GM04503 (cell line): ENCODE measurements at places on chromosomes 2 and 18.

GRCh38 chr2:219509780-219510511, 4.3 kb upstream of the ASIC4 start:
- DNase-seq = no peak

DNA sequence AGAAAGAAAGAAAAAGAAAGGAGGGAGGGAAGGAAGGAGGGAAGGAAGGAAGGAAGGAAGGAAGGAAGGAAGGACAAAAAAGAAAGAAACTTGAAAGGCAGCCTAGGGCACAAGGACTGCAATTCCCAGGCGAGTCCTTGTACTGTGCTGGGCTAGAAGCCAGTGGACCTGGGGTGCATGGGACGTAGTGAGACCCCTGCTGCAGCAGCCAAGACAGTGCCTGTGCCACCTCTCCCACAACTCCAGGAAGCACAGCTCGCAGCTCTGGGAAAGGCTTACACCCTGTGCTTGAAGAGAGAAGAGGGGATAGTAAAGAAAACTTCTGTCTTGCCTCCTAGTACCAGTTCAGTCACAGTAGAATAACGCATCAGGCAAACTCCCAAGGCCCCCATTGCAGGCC, 227.9 kb upstream of the CDH7 start:
- no peak for DNase-seq

- no peak for DNase-seq
These were observed 20.4 kb upstream of the DAPL1 start for GRCh38 chr2:158774681-158775080.

DNA sequence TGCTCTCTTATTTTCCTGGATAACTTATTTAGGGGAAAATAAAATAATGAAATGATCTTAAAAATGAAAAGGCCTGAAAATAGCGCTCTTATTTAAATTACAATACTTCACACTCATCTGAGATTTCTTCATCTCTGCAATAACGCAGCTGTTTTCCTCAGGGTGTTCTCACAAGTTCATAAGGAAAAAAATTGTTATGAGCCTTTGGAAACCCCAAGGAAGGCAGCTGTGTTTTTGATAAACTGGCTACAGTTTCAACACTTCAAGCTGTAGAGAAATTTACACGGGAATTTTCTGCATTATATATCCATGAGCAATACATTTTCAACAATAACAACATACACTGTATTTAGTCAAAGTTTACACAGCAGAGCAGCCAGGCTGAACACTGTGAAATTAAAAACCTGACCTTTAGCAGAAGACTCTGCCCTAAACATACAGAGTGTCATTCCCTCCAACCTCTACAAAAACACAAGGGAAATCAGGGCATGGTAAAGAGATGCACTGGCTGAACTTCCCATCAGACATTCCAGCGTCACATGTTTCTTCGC, 959.6 kb downstream of the SLC4A3 start:
- DNase-seq = no peak

DNA sequence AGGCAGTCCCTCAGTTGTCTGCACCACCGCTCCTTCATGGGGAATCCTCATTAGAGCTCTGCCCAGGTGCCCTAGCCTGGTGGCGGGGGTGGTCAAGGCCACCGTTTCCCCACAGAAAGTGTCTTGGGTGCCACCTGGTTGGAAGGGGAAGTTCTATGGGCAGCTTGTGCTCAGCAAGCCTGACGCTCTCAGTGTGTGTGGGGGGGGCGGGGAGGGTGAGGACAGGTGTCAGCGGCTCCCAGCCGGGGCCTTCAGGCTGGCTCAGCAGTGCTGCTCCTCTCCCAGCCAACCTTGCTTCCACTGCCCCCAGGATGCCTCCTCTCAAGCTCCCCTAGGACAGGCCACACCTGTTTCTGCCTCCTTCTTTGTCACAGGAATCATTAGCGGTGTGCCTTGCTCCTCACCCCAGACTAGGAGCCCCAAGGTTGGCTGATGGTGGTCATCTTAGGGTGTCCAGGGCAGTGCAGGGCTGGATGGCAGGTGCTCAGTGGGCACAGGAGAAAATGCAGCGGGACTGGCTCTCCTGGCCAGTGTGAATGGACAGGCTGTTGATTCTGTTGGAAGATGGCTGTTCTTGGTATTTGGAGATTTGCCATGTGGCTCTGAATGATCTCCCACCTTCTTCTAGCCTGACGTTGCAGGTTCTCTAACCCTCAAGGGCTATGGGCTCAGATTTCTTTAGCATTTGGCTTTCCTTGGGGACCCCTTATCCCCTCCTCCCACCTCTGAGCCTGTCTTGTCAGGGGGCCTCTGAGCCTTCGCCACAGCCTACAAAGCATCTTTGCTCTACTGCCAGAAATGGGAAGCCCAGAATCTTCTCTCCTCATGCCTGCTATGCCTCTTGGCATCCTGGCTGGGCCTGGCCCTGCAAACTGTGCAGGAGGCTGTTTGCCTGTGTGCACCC, 185.8 kb upstream of the HS6ST1 start:
- DNase-seq = no peak

DNA sequence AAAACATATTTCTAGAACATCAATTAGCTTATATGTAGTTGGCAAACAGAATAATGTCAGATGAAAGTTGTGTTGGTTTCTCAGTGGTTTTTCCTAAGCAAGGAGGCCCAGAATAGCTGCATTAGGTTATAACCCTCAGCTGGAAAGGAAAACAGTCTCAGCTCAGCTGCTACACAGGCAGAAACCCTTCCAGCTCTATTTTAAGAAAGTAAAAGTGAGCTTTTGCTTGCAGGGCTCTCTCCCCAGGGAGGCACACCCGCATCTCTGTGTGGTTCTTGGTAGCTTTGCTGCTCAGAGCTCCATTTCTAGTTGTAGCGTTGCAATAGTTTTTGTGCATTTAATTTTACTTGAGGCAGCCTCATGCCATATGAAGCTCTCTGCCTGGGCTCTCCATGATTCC, 54.6 kb downstream of the PIKFYVE start:
- DNase-seq = peak; percentile 4

DNA sequence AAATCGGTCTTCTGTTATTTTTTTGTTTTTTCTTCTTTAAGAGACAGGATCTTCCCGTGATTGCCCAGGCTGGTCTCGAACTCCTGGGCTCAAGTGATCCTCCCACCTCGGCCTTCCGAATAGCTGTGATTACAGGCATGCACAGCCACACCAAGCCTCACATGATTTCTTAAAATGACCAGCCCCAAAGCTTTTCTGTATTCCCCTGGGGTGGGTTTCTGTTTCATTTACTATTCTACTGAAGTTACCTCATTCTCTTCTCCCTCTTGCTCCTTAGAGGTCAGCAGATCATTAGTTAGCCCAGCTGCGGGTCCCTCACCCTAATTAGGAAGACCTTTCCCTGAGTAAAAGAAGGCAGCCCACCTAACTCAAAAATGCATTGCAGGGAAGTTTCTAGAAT, 27.6 kb downstream of the SLC1A4 start:
- no peak for DNase-seq

DNA sequence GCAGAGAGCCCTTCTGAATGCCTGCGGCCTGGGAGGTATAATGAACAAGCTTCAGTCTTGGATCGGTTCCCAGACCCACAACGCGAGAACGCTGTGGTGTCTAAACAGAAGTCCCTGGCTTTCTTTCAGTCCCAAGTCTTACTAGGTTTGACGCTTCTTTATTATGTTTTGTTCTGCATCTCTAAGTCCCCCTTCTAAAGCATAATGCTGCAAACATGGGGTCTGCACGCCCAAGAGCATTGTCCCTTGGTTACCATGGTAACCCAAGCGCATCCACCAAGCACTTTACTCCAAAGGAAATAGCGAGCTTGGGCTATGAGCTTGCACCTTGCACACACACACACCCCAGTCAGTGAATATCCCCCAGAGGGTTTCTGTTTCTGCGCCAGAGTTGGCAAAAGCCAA, 193.7 kb downstream of the INO80D start:
- no peak for DNase-seq

GRCh38 chr2:67900826-67901225, 162.0 kb downstream of the C1D start:
- no peak for DNase-seq

DNA sequence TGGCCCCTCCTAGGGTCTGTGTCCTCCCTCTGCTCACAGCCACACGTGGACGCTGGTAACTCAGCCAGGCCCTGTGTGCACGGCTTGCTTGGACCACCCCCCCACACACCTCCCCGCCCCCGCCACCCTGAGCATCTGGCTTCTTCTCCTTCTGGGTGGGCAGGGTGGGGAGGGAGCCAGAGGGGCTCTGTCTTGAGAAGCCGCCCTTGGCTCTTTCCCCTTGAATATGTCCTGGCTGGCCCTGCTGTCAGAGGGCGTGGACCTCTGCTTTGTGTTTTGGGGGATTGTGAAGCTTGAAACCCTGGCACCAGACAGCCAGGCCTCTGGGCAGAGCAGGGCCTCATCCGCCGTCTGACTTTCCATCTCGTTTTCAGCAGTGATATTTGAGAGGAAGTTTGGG, 72.1 kb downstream of the GLI2 start:
- DNase-seq = no peak

GRCh38 chr18:1930291-1931270, 640.7 kb downstream of the METTL4 start:
- no peak for DNase-seq

- no peak for DNase-seq
These were observed 18.0 kb downstream of the CYP27A1 start for GRCh38 chr2:218799990-218800389.

GRCh38 chr2:50754514-50754913, 277.4 kb downstream of the NRXN1 start:
- no peak for DNase-seq

DNA sequence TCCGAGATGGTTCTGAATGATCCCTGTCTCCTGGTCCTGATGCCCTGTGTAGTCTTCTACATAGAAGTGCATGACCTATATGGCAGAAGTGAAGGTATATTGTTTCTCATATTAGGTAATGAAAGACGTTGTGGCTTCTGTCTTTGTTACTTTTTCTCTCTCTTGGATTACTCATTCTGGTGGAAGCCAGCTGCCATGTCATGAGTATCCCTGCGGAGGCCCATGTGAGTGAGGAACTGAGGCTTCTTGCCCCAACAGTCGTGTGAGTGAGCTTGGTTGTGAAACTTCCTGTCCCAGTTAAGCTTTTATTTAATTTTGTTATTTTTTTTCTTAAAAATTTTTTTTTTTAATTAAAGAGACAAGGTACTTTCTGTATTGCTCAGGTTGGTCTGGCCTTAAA, 134.7 kb downstream of the UBR3 start:
- DNase-seq = peak; percentile 29

- no peak for DNase-seq
These were observed 81.2 kb downstream of the GBX2 start for GRCh38 chr2:236086971-236087465.

GRCh38 chr2:220215785-220216184, 588.4 kb downstream of the SLC4A3 start:
- DNase-seq = no peak

- no peak for DNase-seq
These were observed 1624.9 kb upstream of the CELF4 start for GRCh38 chr18:39190508-39190907.

GRCh38 chr2:44929159-44929734, 12.3 kb upstream of the SIX3 start:
- DNase-seq = no peak

GRCh38 chr18:69596345-69596744, 195.7 kb downstream of the DOK6 start:
- no peak for DNase-seq

DNA sequence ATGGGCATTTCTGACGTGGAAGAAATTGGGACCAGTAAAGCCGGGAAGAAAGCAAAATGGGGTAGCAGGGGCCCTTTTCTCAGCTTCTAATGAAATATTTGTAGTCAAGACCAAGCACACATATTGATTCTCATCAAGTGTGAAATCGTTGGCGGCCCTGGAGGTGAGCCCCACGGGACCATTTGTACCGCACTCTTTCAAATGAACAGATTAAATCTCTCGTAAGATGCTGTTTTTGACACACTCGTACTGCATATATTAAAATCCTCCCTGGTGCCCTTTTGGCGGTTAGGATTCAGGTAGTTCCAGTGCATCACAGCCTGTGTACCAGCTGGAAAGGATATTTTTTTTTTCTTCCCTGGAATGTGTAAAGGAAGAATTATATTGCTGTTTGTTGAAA, 9.9 kb upstream of the MYL1 start:
- no peak for DNase-seq

DNA sequence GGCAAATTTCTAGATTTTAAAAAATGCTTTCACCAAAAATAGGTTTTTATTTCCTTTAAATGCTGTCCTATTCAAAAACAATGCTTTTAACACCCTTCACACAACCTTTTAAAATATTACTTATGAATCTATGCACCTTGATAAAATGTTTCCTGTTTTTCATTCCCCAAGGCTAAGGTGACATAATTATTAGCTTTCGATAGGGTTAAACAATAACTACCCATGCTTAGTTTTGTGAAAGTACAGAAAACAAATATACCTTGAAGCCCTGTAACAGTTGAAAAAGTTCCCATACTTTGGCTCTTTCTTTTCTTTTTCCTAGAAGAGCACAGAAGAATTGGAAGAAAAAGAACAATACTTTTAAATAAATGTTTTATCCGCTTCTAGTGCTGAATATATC, 54.9 kb upstream of the ITPRID2 start:
- DNase-seq = no peak

- DNase-seq = no peak
These were observed 21.2 kb upstream of the PMAIP1 start for GRCh38 chr18:59878644-59879043.

GRCh38 chr2:719191-719590, 42.0 kb upstream of the TMEM18 start:
- no peak for DNase-seq
